Epithelial cell of esophagus (primary cell): ENCODE measurements at places on chromosomes 4 and X.

GRCh38 chr4:79177388-79177787 is 148.5 kb downstream of the NAA11 start:
- no peak for DNase-seq

DNA sequence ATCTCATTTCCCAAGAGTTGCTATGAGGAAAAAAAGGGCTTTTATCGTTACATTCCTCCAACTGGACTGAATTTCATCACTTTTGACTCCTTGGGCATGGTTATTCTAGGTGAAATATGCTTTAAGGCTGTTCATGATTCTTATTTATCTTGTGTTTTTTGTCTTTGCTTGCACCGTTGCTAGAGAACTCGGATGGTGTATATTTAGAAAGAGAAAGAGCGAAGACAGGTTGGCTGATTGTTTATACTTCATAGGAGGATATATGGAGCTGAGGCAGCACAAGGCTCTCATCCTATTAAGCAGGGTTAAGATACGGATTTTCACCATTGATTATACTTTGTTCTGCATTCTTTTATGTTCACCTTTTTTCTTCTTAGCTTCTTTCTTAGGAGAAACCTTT is 94.9 kb upstream of the GEMIN8 start:
- no peak for DNase-seq

DNA sequence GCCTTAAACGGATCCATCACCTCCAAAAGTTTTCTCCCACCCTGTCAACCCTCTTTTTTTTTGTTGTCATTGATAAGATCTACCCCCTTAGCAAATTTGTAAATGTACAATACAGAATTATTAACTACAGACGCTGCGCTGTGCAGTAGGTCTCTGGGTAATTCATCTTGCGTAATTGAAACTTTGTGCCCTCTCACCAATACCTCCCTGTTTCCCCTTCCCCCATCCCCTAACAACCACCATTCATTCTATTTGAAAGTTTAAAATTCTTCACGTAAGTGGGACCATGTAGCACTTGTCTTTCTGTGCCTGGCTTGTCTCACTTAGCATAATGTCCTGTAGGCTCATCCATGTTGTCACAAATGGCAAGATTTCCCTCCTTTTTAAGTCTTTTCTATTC is 45.8 kb upstream of the CLDN34 start:
- DNase-seq: no peak

- DNase-seq: no peak
Observed at GRCh38 chr4:16779028-16779675, 119.3 kb downstream of the LDB2 start.

- DNase-seq: no peak
Observed at GRCh38 chr4:81648576-81649275, 177.0 kb upstream of the RASGEF1B start.

- DNase-seq: no peak
Observed at GRCh38 chr4:684623-685327, 4.2 kb downstream of the SLC49A3 start.

GRCh38 chr4:135144498-135144897 is 942.9 kb upstream of the PABPC4L start:
- no peak for DNase-seq

DNA sequence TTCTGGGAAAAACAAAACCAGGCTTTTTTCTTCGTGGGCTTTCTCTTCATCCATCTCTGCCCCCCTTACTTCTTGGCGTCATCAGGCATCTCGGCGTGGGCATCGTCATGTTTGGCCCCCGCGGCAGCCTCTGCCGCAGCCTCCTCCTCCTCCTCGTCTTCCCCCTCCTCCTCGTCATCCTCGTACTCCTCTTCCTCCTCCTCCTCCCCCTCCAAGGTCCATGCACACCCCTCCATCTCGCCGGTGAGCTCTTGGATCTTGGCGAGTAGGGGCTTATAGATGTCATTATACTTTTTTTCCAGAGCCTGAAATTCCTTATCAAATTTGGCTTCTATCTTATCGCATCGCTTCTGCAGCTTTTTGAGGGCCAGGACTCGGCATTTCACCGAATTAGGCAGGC is 488 bp downstream of the NAP1L5 start:
- no peak for DNase-seq

DNA sequence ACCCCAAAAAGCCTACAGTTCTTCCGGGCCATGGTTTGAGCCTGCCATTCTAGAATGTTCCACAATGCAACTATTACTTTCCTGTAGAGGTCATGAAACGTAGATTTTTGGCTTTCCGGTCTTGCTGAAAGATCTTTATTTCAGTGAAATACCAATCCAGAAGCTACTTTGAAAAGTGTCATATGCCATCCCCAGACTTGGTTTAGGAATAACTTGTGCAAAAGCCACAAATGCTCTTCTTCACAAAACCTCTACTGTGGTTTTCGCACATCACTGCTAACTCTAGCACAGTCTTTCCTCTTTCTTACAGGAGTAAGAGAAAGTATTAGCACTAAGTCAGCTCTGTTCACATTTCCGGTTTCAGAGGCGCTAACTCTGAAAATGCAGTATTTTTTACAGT is 12.7 kb upstream of the CD40LG start:
- no peak for DNase-seq
